Activated T-cell treated with anti-CD3 and anti-CD28 coated beads, Interleukin-2, amount 50 U/mL, for 72 hours (primary cell): ENCODE measurements at places on chromosomes 6 and 20. TPM values are rescaled to one million over a fixed set of nuclear protein-coding genes. Genes with fewer than 3 reads are reported as not detected.

DNA sequence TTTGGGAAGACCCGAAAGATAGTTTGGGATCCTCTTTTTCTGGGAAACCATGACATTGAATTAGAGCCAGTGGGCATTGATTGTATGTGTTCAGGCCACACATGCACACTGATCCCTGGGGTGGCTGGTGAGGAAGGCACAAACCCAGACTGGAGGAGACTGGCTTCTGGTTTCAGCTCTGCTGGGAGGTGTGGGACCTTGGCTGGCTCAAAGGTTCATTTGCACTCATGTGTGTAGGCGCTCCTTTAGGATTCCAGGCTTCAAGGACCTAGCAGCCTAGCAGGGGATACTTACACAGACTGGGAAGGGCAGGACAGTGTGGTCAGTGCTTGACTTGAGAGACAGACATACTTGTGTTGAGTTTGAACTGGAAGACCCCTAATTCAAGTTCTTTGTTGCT lies 7.2 kb downstream of the RIN2 start:
- DNase-seq = no peak

DNA sequence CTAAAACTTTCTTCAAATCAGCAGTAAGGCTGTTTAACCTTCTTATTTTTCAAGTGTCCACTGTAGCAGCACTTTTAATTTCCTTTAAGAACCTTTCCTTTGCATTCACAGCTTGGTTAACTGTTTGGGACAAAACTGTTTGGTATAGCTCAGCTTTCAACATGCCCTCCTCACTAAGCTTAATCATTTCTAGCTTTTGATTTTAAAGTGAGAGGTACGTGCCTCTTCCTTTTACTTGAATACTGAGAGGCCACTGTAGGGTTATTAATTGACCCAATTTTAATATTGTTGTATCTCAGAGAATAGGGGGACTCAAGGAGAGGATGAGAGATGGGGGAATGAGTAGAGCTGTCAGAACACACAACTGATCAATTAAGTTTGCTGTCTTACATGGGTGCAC lies 129.5 kb upstream of the MMS22L start:
- DNase-seq = no peak

Gene GPSM3
- total RNA-seq = 213 TPM

GRCh38 chr20:59598625-59599310 lies 5.6 kb upstream of the PHACTR3 start:
- DNase-seq = peak; percentile 19

DNA sequence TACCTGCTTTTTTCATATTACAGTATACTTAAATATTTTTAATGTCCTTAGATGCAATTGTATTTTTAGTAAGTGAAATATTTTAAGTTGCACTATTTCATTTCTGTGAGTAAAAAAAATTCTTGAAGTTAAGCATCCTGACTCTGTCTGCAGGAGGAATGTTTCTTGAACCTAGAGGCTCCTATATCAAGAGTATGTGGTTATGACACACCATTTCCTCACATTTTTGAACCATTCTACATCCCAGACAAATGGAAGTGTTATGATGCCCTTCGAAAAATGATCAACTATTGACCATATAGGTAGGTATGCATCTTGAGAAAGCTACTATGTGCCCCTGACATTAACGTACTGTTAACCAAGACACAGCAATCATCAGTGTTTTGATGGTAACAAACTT lies 237.0 kb downstream of the BCKDHB start:
- DNase-seq = no peak

GRCh38 chr6:151179321-151179720 lies 60.4 kb upstream of the AKAP12 start:
- DNase-seq = no peak

Gene SLC17A3
- total RNA-seq = 1.7 TPM

Gene OR2J2
- total RNA-seq = not detected

- DNase-seq = no peak
Measured at GRCh38 chr20:54366669-54367344, 108.6 kb upstream of the DOK5 start.

- no peak for DNase-seq
Measured at GRCh38 chr6:96469312-96469711, 52.3 kb upstream of the UFL1 start.

DNA sequence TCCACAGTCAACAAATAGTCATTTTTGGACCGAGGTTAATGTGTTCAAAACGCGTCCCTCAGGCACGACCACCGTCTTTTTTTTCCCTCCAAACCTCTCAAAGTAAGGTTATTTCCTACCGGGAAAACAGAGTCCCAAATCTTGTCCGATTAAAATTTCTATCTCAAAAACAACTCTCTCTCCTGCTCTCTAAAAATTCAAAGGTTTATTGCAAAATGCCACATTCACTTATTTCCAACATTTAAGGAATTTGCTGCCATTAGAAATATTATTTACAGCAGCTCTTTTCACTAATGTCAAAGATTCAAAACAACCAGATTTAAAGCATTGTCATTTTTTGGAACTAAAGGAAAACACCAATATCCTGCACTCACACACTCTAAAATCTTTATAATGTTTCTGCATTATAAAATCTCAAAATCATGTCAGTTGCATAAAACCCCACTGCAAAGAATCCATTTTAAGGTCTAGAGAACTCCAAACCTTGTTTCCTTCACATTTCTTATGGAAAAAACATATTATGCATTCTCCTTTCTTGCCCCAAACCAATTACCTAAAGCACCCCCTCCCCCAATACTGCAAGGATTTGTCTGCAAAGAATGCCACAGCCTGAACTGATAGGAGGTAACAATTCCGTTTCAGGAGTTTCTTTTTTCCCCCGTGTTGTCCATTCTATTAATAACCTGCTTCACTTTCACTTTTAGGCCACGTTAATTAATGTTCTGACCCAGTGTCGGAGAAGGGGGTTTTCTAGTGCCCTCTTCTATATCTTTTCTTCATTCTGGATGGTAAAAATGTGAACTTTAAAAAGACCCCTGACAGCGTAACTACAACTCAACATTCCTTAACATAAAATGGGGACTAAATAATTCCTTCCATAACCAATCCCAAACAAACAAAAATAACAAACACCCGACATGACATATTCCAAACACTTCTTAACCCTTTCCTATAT lies 1.4 kb downstream of the NRN1 start:
- DNase-seq = no peak

GRCh38 chr6:25431306-25431974 lies 152.3 kb downstream of the CARMIL1 start:
- DNase-seq = no peak

- DNase-seq = no peak
Measured at GRCh38 chr6:132392792-132393191, 8.5 kb downstream of the MOXD1 start.

Gene BMP5
- total RNA-seq = not detected

- DNase-seq = no peak
Measured at GRCh38 chr20:33099843-33100538, 20.5 kb downstream of the BPIFB4 start.
